NCI-H1048 (cell line): ENCODE measurements at places on chromosomes 7 and 10.
A peak's percentile ranks its signal among the peaks of the same experiment; 100 is the strongest.

- no peak for DNase-seq
Measured at GRCh38 chr7:76286842-76287403, 15.6 kb upstream of the HSPB1 start.

- no peak for DNase-seq
Measured at GRCh38 chr10:106181501-106181900, 983.0 kb downstream of the SORCS1 start.

GRCh38 chr10:43623351-43623750, 17.1 kb downstream of the ZNF485 start:
- DNase-seq: no peak

DNA sequence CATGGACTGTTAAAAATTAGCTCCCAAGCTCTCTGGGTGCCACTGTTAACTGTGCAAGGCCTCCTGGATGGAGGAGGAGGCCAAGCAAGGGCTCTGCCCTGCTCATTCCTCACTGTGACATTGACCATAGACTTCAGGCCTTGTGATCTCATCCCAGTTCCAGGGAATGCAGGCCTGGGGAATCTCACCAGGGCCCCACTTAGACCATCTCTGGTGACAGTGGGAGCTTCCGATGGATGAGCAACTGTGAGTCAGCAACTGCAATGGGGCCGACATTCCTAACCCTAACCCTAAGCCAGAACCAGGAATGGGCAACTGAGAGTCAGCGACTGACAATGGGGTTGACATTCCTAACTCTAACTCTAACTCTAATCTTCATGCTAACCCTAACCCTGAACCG, 50.4 kb upstream of the MSMB start:
- DNase-seq: no peak

GRCh38 chr10:124242365-124242764, 149.0 kb upstream of the CHST15 start:
- no peak for DNase-seq

DNA sequence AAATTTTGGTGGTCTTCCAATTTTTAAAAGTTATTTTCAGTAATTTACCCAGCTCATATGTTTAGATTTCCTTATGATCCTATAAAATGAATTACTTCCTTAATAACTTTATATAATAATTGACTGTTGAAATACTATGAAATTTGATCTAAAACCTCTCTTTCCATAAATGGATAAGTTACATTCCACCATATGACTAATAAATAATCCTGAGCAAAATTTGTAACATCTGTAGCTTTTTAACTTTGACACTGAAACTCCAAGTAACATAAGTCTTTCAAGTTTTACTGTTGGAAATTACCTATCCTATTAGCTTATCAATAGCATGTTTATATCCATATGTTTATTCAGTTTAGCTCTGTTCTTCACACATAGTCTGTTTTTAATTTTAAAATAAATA, 85.3 kb downstream of the HECTD2 start:
- DNase-seq: no peak

DNA sequence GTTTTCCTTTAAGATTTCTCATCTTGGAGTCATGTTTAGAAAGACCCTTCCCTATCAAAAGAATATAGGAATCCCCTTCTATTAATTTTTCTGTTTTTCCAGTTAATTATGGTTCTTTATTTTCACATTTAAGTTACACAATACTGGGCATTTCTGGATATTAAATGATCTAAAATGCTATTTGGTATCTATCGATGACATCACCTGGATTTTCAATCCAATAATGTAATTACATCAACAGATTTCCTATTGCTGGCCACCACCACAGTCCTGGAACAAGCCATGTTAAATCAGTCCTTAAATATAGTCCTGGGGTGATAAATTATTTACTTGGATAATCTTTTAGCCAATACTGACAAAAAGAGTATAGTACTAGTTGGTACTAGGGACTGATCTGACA, 48.0 kb downstream of the PUS7 start:
- no peak for DNase-seq

- no peak for DNase-seq
Measured at GRCh38 chr10:14131261-14131960, 199.3 kb downstream of the FRMD4A start.

GRCh38 chr10:31604096-31604495, 285.1 kb downstream of the ZEB1 start:
- no peak for DNase-seq

GRCh38 chr10:60123172-60123571, 216.8 kb upstream of the CCDC6 start:
- DNase-seq: no peak

DNA sequence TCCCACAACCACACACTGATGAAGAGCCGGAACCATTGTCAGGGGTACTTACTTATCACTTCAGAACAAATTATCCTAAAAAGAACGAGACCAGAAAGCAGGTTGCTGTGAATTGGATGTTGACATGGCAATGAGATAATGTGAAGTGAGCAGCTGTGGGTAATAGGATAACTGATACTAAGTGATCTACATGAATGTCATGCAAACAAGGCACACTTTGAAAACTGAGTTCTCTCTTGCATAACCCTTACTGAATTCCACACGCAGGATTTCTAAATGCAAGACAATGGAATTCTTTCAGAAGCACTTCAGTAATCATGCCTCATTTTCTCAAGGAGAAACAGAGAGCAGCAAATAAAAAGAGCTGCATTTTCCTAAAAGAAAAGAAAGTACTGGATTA, 242.5 kb upstream of the TMEM229A start:
- DNase-seq: no peak

DNA sequence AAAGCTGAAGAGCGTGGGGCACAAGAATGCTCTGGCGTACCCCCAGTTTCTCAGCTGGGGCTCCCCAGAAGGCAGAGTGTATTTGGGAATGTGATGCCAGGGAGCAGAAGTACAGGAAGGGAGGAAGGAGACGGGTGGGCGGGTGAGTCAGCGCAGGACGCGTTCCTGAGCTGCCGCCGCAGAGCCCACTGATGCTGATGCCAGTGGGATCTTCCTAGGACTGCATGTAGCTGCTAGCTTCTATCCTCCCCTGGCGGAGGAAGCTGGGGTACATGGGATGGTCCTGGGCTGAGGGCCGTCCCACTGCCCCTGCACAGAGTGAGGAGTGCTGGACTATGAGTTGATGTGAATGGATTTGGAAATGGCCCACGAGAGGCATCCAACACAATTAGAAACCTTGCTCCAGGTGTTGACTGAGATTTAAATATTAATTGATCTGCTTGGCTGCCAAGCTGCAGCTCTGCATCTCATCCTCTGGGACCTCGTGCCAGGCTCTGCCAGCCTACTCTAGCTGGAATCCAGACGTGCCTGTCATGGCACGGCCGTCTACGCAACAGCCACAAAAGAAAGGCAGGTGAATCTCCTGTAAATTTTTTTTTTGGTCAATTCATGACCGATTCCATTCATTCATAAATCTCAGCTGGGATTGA, 66.2 kb upstream of the RHEB start:
- DNase-seq: no peak

GRCh38 chr7:1401011-1401410, 58.3 kb downstream of the MICALL2 start:
- no peak for DNase-seq

GRCh38 chr10:4763960-4764428, 62.0 kb upstream of the AKR1E2 start:
- no peak for DNase-seq

GRCh38 chr10:77042706-77043419, 594.7 kb downstream of the KCNMA1 start:
- no peak for DNase-seq

GRCh38 chr10:109430799-109431198, 492.5 kb downstream of the XPNPEP1 start:
- no peak for DNase-seq

- no peak for DNase-seq
Measured at GRCh38 chr7:45104844-45105587, 6.5 kb downstream of the TBRG4 start.

- DNase-seq: no peak
Measured at GRCh38 chr7:18577096-18577771, 81.7 kb downstream of the HDAC9 start.

GRCh38 chr10:84138478-84139125, 707 bp upstream of the GHITM start:
- no peak for DNase-seq

- DNase-seq: no peak
Measured at GRCh38 chr10:113643183-113643582, 20.7 kb downstream of the NRAP start.

GRCh38 chr7:46390042-46390441, 469.0 kb upstream of the IGFBP3 start:
- DNase-seq: no peak

- no peak for DNase-seq
Measured at GRCh38 chr10:44576702-44577191, 191.8 kb upstream of the CXCL12 start.

- DNase-seq: no peak
Measured at GRCh38 chr7:42494199-42494710, 257.2 kb upstream of the GLI3 start.

- no peak for DNase-seq
Measured at GRCh38 chr7:141167381-141167964, 93.6 kb downstream of the TMEM178B start.

DNA sequence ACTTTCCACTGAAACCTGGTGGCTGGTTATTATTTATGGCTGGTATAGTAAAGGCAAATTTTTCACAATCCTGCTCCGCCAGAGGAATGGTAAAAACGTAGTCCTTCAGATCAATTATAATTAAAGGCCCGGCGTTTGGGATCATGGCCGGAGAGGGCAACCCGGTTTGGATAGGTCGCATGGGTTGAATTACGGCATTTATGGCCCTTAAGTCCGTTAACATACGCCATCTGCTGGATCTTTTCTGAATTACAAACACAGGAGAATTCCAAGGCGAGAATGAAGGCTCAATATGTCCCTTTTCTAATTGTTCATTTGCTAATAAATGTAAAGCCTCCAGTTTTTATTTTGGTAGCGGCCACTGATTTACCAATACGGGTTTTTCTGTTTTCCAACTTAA, 11.3 kb upstream of the TAS2R3 start:
- DNase-seq: no peak

- DNase-seq: no peak
Measured at GRCh38 chr10:110172155-110172554, 35.2 kb upstream of the MXI1 start.

DNA sequence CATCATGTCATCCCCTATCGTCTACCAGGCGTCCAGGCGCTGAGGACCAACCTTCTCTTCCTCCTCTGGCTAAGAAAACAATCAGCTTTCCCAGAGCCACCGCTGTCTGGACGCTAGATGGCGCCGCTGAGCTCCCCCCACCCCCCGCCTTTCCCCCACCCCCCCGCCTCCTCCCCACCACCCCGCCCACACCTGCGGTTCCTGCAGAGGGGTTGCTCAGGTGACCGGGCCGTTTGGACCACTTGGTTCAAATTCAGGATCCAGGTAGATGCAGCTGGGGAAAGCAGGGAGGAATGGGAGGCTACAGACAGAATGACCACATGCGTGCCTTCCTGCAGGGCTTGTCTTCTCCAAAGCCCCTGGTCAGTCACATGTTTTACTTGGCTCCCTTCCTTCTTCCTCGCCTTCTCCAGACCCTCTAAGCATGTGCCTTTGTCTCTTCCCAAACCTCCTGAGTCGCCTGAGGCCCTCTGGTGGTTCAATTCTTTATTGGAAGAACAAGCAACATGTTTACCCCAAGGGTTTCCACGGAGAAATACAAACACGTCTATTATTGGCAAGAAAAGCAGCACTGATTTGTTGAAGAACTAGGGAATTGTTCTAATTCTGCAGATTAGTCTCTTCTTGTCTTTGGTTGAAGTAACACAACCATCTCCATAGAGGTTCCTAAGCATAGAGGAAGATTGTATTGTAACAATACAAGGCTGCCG, 24.7 kb downstream of the AOC1 start:
- DNase-seq: peak; percentile 28

DNA sequence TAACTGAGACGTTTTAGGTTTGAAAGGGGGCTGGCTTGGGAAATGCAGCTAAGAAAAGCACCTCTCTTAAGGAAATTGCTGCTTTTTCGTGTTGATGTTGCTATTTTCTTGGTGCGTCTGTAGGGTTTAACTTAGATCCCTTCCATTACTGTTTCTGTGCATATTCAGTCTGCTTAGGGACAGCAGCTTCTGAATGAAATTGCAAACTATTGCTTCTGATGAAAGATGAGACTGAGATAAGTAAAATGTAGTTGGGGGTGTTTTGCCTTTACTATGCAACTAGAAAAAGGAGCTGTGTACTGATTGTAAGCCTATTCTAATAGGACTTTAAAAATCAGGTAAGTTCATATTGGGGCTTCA, 772 bp downstream of the HDAC9 start:
- no peak for DNase-seq

GRCh38 chr7:47924266-47924665, 24.0 kb downstream of the PKD1L1 start:
- no peak for DNase-seq

DNA sequence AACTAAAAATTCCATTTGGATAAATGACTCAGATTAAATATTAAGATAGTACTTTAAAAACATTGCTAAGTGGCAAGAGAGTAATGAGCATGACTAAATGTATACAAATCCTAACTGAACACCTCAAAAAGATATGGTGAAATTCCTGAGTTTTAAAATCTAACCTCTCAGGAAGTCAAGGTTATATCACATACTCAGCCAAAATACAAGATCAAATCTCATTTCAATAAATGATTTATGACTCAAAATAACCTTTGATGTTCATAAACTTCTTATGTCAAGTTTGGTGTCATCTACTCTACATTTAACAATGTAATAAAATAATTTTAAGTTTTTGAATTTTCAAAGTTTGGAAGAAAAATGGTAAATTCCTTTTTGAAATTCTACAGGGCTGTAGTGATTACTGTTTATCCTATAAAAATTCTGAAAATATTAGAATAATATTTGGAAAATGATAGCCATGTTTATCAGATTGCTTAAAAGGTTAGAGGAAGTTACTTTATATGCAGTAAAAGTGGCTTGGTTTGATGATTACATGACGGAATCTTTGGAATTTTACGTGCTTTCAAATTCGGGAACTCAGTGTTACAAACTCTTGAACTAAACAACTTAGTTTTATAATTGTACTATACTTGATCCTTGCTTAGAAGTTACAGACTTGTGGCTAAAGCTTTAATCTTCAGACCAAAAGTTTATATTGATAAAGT, 43.7 kb downstream of the ASZ1 start:
- DNase-seq: no peak

DNA sequence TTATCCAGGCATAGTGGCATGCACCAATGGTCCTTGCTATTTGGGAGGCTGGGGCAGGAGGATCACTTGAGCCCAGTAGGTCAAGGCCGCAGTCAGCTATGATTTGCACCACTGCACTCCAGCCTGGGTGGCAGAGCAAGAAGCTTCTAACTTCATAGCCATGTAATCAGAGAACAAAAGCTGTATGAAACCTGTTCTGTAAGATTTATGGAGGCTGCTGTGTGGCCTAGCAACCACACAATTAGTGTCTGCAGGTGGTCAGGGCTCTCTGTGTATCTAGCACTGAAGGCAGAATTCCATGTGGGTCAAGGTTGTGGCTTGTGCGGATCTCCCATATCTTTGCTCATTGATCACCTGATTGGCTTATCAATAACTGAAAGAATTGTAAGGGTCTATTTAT, 221.5 kb upstream of the FOXK1 start:
- DNase-seq: no peak

GRCh38 chr10:456486-456885, 233.0 kb downstream of the DIP2C start:
- DNase-seq: no peak

- no peak for DNase-seq
Measured at GRCh38 chr10:43888586-43888985, 239.9 kb upstream of the ZNF32 start.
